AG09319 (cell line): ENCODE measurements at places on chromosomes 2 and 18.
A peak's percentile ranks its signal among the peaks of the same experiment; 100 is the strongest.

DNA sequence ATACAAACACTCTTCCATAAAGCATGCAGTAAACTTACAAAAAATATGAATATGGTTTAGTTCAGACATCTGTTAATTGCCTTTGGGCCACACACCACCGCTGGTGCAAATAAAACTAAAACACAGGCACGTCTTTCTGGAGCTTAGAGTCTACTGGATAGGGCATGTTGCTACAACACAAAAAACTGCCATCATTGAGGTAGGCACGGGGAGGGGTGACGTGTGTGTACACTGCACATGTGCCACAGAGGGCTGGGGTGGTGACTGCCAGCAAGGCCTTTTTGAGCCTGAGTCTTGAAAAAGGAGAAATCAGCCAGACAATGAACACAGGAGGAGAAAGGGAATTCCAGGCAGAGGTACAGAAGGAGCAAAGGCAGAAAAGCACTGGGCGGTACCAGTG, 5.1 kb downstream of the SERPINE2 start:
- no peak for DNase-seq

- no peak for DNase-seq
Observed at GRCh38 chr2:117763804-117764203, 50.7 kb upstream of the DDX18 start.

DNA sequence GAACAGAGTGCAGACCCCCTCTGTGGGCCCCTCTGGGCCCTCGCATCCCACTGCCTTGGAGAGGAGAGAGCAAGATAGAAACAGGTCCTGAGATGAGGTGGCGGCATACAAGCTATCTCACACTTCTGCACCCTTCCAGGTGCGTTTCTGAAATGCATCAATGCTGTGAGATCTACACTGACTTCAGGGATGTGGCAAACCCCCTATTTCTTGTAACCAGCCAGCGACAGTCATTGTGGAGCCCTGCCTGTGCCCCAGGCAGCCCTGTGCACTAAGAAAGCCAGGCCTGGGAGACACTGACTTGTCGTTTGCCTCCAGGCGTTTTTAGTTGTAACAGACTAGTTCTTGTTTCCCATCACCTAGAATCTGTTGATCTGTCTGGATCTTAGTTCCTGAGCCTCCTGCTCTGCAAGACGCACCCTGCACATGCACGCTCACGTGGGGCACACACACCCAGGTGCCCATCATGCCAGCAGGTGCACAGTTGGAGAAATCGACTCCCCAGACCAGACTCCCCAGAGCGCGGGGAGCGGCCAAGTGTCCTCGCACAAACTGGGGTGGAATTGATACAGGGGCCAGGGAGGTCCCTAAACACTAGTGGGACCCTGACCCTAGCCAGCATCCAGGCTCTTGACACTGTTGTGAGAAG, 238.0 kb downstream of the FAM210A start:
- no peak for DNase-seq

GRCh38 chr2:188308483-188308882, 16.8 kb downstream of the GULP1 start:
- no peak for DNase-seq

- no peak for DNase-seq
Observed at GRCh38 chr2:23655934-23656596, 270.9 kb downstream of the ATAD2B start.

- no peak for DNase-seq
Observed at GRCh38 chr2:10031886-10032745, 11.2 kb upstream of the KLF11 start.

DNA sequence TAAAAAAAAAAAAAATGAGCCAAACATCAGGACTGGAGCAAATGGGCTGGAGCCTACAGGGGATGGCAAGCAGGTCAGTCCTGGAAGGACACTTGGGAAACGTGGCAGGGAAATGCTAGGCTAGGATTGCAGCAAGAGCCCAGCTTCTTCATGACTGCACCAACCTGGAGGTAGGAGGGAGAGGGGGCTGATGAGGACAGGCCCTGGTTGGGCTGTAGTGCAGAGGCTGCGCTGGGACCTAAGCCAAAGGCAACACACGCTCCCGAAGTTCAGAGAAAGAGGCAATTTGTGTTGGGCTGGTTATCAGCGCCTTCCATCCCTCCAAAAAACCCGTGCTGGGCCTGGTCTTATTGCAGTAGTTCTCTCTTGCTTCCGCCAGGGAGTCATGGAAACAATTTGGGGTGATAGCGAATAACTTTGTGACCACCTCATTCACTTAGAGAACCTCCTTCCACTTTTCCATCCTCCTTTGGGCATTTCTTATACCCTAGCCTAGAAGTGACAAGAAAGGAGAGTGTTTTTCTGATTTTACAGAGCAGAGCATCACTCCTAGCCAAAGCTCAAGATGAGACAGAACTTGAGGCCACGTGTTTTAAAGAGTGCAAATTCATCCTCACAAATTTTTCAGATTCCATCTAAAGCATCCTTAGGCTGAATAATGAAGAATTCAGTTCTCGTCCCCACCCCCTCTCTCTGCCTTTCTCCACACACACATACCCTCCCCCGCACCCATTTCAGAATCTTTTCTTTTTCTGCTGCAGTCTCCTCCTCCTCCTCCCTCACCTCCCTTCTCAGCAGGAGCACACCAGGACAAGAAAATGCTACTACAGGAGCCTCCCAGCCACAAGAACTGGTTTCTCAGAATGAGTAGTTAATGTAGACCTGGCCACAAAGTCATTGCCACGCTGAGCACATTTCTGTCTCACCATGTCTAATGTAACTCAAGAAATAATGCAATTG, 82.5 kb upstream of the STPG4 start:
- DNase-seq, result no peak

- DNase-seq, result no peak
Observed at GRCh38 chr2:153971250-153971649, 99.5 kb downstream of the GALNT13 start.

GRCh38 chr2:218230882-218231281, 13.9 kb downstream of the ARPC2 start:
- no peak for DNase-seq

- no peak for DNase-seq
Observed at GRCh38 chr2:147521936-147522335, 322.9 kb upstream of the ACVR2A start.

DNA sequence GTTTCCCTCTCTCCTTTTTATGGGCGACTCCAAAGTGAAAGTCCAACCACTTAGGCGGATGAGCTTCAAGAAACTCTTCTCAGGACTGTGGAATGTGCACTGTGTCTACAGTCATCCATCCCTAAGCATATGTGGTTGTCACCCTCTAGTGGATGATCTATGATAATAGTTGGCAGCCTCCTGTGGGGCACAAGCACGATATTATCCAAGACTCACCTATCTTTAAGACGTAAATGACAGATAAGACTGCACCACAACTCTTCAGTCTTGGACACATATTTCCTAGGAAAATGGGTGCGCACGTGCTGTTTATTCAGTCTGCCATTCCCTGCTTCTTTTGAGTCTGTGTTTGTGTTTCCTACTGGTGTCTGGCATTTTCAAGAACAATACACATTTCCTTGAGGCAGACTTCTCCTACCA, 145.5 kb upstream of the CTAGE1 start:
- DNase-seq, result peak; percentile 78

DNA sequence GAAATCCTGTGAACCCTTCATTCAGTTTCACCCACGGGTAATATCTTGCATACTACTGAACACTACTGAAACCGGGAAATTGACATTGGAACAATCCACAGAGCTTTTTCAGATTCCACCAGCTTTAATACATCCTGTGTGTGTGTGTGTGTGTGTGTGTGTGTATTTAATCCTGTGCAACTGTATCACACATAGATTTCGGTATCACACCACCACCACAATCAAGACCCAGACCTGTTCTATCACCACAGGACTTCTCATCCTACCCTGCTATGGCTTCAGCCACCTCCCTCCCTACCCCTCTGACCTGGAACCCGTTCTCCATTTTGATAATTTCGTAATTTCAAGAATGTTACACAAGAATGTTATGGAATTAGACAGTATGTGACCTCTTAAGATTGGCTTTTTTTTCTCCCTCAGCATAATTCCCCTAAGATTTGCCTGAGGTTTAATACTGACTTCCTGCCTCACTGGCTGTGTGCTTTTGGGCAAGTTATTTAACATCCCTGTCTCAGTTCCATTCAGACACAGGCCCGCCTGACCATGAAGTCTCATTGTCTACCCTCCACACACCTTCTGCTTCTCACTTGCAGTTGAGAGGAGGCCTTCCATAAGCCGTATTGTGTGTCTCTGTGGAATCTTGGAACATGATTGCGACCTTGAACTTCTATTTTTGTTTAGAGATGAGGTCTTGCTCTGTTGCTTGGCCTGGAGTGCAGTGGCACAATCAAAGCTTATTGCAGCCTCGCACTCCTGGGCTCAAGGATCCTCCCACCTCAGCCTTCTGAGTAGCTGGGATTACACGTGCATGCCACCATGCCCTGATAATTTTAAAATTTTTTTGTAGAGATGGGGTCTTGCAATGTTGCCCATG, 14.4 kb upstream of the TMEM131 start:
- no peak for DNase-seq

DNA sequence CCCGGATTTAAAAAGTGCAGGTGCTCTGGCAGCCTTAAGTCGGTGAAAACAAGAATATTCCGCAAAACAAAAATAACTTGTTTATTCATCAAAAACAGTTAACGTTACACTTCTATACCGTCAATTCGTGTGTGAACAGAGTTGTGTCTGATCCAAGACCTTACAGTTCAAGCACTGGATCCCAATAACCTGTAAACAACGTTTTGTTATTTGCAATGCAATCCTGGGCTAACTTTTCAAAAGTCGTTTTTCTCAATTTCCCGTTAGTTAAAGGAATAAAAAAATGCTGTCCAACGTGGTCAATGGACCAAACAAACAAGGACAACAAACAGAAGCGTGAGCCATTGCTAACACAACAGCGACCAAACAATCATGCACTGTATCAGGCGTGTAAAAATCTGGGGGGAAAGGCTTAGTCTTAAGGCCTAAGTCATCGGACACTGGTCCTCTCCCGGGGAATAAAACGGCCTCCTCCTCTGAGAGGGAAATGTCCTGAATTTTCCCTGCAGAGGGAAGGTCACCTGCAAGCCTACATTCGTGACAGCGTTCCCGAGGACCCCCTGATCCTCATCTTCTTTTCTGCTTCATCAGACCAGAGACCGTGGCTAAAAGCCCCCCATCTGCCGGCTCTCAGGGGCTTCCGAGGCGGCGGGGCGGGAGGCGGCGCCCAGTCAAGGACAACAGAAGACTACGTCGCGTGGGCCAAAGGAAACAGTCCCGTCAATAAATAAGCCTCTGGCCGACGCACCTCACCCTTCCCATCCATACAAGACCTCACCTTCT, 490 bp downstream of the NDUFS1 start:
- no peak for DNase-seq

DNA sequence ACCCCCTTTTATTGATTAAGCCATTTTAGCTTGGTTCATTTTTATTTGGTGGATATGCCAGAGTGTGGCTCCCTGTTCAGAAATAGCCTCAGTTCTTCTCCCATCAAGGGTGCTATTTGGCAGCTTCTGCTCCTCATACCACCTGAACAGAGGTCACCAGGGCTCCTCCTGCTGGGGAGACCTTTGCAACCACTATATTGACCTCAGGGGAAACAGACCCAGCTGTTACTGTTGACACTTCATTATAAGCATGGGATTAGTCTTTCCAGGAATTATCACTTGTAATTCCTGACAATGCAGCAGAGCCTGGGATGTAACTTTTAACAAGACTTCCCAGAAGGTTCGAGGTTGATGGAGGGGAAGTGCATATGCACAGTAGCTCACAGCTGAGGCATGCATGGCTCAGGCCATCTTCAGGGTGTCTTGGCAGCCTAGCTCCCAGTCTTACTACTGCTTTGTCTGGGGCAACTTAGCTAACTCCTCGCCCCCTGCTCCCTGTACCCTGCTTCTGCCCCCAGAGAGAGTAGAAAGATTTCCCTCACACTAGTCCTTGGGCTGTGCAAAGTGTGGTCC, 239.4 kb upstream of the SPRED2 start:
- DNase-seq, result no peak

GRCh38 chr2:129458436-129458835, 521.0 kb upstream of the RAB6C start:
- DNase-seq, result no peak

DNA sequence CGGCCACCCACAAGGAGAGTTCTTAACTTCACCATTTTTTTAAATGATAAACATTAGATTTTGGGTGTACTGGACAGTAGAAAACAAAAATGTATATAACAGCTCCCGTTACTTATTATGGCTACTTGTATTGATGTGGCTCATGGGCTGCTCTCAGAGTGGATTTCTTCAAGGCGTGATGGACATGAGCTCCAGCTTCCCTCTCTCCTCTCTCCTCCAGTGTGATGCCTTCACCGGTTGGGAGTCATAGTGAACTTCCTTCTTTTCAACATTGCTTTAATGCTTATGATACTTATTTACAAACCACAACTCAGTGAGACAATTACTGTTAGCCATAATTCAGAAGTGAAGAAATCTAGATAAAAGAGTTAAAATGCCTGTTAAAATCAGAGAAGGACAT, 515.2 kb downstream of the RNF144A start:
- DNase-seq, result no peak

DNA sequence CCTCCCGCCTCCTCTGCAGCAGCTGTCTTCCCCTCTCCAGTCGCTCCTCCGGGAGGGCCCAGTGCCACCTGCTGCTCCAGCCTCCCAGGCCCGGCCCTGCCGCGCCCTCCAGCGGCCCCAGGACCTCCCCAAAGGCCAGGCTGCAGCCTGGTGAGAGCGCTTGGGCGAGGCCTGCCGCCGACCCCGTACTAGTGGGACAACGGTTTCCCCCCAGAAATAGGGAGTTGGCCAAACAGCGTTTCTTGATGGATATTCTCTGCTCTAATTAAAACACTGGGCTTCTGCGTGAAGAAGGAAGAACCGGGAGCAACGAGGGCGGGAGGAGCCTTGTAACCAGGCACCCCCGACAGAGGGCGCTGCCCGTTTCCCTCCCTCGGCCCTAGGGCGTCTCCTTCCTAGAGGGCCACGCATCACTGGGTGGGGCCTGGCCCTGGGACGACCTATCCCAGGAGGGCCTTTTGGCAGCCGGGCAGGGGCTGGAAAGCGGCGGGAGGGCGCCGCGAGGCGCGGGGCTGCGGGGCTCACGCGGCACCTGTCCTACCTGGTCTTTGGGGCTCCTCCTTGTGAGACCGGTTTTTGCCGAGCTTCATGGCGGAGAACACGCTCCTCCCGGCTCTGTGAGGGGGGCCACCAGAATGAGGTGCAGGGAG, 25.4 kb upstream of the OTOF start:
- no peak for DNase-seq

DNA sequence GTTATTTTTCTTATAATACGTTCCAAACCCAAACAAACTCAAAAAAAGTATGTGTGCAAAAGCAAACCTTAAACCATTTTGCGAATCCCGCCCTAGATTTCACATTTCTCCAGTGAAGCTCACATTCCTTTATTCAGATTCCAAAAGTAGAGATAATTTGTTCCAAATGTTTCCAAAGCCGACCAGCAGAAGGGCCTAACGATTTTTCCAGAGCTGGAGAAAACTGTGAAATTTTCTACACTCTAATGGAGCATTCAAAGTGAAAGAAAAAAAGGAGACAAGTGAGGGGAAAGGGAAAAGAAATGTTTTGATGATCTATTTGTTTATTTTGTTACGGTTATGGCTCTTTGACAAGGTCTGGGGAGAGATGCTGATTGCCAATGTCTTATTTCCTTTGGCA, 286.5 kb upstream of the SLC14A2 start:
- peak; percentile 54 for DNase-seq
